CD4-positive, alpha-beta T cell treated with Interleukin-2 at 100 ng/mL for 4 hours (primary cell): ENCODE measurements at places on chromosomes 12 and 14.

GRCh38 chr14:65661865-65662264 is 249.3 kb downstream of the FUT8 start:
- no peak for DNase-seq

- DNase-seq: no peak
Observed at GRCh38 chr12:5648692-5649359, 216.9 kb downstream of the NTF3 start.

- no peak for DNase-seq
Observed at GRCh38 chr12:55925870-55926737, 1.6 kb downstream of the PYM1 start.

- no peak for DNase-seq
Observed at GRCh38 chr12:33000016-33000415, 103.4 kb upstream of the PKP2 start.

DNA sequence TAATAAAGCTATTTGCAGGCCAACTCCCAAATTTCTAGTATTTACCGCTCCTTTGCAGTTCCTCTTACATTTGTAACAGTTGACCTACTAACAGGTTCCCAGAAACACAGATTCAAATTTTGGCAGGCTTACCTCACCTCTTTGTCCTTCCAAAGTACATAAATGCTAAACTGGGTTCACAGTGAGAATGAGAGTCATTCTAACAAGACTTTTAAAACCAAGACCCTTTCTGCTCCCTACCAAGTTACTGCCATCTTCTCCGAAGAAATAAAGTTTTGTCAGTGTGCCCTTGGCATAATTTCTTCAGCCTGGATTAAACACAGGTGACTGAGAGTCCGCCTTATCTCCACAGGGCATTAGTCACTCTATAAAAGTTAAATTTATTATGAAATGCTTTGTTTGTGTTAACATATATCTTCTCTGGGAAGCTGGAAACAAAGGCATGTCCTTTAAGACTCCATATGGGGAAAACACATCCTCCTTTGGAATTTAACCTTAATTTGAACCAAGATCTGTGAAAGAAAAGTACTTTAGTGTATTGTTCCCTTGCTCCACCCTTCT is 28.2 kb downstream of the FOXA1 start:
- no peak for DNase-seq

DNA sequence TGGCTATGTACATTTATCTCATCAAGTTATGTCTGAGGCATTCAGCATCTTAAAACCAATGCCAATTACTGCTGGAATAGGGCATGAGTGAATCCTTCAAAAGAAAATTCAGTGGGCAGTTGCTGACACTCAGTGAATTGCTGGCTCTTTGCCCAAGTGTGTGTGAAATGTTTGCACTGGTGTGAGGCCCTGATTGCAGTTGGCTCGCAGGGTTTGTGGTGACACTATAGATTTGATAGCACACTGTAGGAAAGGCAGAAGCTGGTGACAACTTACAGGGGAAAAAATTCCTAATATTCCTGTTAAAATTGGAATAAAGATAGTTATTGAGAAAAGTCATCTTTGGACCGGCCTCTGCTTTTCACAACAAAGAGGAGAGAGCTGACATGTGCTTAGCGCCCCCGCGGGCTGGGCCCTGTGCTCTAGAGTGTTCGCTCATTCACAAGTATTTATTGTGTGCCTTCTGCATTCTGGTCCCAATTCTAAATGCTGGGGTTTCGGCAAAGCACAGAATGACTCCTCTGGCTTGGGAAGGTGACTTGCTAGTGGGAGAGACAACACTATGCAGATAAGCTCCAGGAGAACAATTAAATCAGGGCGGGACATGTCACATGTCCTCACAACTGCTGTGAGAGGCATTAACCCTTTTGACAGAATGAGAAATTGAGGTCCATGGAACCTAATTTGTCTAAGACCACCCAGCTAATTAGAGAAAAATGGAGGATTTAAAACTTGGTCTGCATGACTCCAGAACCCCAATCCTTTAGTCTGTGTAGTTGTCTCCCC is 418.7 kb downstream of the NPAS3 start:
- no peak for DNase-seq

- DNase-seq: no peak
Observed at GRCh38 chr12:70741256-70741655, 104.0 kb upstream of the PTPRB start.

DNA sequence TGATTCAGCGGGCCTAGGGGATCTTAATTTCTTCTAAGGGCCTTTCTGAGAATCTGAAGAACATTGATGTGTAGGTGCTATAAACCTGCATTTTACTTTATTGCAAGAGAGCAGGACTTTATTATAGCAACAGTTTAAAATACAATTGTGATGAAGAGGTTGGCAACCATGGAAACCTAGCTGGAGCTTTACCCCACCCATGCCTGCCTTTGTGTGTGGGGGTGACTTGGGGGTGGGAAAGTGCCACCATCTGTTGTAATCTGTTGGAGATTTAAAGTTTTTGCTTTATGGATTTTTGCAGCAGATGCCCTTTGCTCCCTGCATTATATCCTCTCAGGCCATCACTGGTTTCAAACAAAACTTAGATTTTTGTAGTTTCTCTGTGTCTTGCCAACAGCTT is 64.6 kb downstream of the ATG14 start:
- DNase-seq: no peak

DNA sequence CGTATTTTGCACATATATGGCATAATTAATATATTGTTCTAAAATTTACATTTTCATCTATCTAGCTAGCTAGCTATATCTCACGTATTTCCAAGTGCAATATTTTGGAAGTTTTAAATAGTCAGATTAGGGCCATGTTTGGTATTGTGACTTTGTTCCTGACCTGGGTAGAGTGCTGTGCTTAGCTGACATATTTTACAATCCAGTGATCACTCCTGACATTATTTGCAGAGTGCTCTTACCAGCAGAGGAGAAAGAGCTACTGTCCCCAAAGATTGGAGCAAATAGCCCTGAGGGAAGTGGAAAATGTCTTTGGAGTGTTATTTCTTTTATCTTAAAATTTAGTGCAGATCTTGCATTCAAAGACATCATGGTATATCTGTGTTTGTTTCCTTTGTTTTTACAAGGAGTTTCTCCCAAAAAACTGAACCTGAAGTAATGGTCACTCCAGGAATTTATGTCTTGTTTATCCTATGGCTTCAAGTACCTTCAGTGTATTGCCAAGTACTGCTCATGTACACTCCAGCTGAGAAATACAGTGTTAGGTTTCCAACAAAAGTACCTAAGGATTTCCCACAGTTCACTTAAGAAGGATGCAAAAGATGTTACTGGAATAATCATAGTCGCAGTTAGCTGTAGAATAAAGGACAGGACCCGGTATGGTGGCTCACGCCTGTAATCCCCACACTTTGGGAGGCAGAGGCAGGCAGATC is 49.4 kb upstream of the PSMA6 start:
- no peak for DNase-seq

- no peak for DNase-seq
Observed at GRCh38 chr12:60494244-60494643, 898.4 kb downstream of the SLC16A7 start.

DNA sequence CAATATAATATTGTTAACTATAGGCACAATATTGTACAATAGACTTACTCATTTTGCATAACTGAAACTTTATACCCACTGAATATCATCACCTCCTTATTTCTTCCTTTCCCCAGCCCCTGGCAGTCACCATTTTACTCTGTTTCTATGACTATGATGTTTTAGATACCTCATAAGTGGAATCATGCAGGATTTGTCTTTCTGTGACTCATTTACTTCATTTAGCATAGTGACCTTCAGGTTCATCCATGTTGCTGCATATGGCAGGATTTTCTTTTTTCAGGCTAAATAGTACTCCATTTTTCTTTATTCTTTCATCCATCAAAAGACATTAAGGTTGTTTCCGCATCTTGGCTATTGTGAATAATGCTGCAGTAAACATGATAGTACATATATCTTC is 18.9 kb downstream of the USP15 start:
- no peak for DNase-seq

DNA sequence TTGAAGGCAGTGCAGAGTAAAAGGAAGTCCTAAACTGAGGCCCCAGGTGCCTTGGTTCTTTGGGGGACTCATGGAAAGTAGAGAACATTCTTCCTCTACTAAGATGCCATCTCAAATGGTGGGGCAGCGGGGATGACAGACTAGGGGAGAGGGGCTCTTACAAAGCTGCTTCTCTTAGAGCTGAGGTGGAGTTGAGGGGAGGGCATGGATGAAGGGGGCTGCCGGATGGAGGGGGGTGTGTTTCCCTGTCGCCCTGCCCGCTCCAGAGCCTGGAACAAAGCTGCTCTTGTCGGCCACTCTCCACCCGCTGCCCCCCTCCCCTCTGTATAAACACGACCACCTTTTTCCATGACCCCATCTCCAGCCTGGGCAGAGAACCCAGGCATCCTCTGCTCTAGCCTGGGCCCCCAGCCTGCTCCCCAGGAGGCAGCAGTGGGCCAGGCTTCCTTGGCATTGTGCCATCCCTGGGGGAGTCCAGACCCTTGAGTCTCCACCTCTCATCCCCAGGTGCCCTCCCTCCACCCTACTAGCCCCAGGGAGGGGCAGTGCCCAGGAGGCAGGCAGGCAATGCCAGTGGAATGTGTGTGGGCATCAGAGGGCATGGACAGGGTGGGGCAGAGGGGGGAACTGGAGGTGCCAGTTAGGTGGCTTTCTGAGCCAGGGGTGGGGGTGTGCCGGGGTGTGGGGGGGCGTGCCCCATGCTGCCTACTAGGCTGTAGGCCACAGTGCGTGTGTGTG is 1.7 kb downstream of the RARG start:
- DNase-seq: no peak

GRCh38 chr12:12447236-12447635 is 90.4 kb downstream of the BORCS5 start:
- no peak for DNase-seq

- no peak for DNase-seq
Observed at GRCh38 chr12:71107936-71108335, 49.9 kb downstream of the TSPAN8 start.

GRCh38 chr12:80101126-80101525 is 1.8 kb downstream of the OTOGL start:
- no peak for DNase-seq

DNA sequence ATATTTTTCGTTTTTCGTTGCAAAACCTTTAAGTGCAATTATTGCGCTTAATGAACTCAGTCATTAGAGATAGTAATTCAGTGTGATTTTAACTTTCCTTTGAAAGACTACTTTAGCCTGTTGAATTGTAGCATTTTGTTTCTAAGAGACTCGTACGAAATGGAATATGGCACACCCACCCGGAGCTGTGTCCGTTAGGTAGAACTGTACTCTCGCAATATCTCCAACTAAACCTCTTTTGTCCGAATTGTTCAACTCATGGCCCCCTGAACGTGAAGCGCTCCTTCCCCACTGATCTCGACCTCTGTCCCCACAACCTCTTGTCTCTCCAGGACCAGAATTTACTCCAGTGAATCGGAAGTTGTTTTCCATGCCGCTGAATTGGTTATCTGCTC is 800 bp downstream of the PCNX4 start:
- peak; percentile 13 for DNase-seq

GRCh38 chr12:114783089-114783618 is 99.2 kb upstream of the TBX3 start:
- no peak for DNase-seq

DNA sequence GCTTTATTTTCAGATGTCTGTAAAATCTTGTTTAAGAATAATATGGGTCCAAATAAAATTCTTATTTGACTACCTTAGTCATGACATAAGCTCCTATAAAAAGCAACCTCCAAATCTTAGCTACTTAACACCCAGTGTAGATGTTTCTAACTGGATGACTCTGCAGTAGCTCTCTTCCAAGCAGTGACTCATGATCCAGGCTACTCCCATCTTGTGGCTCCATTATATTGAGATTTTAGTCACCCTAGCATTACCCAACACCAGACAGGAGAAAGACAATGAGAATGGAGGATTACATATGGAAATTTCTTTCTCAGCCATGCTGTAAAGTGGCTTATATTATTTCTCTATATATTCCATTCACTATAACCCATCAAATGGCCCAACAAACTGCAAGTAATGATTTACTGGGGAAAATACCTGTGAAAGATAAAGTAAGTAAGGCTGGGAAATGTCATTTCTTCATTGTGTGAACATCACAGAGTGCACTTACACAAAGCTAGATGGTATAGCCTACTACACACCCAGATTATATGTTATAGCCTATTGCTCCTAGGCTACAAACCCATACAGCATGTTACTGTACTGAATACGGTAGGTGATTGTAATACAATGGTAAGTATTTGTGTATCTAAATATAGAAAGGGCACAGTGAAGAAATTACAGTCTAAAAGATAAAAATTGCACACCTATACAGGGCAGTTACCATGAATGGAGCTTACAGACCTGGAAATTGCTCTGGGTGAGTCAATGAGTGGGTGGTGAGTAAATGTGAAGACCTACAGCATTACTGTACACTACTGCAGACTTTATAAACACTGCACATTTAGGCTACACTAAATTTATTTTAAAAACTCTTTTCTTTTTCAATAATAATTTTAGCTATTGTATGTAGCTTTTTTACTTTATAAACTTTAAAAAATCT is 163.2 kb downstream of the DYRK2 start:
- no peak for DNase-seq

DNA sequence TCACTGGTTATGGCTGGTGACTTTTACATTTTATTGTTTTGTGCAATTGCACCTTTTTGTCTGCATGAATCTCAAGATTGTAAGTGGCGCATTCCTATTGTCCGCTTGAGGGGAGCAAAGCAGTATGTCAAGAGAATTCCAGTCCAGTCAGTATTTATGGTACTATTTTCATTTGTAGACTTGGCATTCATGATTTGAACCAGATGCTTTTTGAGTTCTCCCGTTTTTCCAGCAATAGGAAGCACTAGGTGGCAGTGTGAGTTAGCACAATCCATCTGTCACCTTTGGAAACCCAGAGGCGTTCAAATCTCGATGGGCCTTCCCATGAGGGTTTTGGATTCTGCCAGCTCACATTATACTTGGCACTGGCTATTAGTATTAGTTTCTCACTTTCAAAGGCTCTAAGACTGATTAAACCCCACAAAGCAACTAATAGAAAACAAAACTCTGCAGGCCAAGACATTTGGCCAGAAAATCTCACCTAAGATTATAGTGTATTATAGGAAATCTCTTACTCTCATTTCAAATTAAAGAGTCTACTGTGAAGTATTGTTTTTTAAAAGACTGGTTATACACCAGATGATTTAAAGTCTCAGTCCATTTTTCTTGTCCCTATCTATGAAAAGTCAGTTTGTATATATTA is 2.2 kb downstream of the DACT1 start:
- DNase-seq: no peak
